Breast epithelium (tissue), 4 donors: ENCODE measurements at places on chromosomes 2 and 18.

GRCh38 chr2:71603851-71604725 is 150.7 kb downstream of the DYSF start:
- no peak for DNase-seq

GRCh38 chr2:133346654-133347053 is 221.6 kb downstream of the NCKAP5 start:
- no peak for DNase-seq

DNA sequence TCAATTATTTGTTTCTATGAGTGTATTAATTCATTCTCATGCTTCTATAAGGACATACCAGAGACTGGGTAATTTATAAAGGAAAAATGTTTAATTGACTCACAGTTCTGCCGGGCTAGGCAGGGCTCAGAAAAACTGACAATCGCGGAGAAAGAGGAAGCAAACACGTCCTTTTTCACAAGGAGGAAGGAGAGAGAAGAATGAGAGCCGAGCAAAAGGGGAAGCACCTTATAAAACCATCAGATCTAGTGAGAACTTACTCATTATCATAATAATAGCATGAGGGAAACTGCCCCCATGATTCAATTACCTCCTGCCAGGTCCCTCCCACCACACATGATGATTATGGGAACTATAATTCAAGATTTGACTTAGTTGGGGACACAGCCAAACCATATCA is 294.0 kb downstream of the DSC3 start:
- no peak for DNase-seq

DNA sequence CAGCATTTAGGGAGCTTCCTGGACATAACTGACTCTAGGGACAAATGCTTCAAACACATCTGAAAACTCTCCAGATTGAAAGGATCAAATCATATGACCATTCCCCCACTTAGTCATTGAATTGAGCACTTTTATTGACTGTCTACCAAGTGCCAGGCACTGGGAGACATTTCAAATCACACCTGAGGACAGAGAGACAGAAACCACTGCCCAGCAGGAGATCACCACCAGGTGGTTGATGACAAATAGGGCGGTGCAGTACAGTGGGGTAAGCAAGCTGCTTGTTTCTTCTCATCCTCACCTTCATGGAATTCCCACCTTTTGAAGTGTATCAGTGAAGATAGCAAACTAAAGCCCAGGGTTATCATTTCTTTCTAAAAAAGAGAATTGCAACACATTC is 19.0 kb upstream of the CXCR4 start:
- DNase-seq = no peak

GRCh38 chr2:58109481-58109880 is 62.9 kb downstream of the VRK2 start:
- no peak for DNase-seq

DNA sequence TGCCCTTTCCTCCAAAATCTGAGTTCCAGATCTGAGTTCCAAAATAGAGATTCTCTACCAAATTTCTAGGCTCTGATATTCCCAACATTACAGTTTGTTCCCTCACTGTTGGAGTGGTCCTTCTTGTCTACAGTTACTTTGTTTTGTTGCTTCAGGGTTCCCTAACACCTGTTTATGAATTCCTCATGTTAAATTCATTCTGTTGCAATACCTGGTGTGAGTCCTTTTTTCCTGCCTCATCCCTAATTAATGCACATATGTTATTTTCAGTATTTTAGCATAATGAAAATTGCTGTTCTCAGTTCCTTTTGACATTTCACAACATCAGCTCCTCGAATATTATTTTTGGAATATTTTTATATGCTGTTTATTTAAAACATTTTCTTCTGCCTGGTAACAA is 16.2 kb downstream of the SERPINB13 start:
- DNase-seq = no peak

DNA sequence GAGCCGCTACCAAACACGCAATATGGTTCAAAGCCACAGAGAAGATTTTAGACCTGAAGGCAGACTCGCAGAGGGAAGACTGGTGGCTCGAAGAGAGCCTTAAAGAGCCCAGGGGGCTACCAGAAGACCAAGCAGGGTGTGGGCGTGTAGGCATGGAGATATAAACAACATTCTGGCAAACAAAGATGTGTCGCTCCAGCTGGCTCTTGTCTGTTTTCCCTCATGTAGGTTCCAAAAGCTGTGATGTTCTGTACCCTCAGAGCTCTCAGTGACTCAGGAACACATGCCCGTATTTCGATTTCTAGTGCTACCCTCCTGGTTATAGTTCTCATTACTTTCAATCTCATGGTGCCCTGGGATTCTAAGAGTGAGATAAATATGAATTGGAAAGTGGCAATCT is 44.5 kb downstream of the DOCK10 start:
- DNase-seq = no peak

DNA sequence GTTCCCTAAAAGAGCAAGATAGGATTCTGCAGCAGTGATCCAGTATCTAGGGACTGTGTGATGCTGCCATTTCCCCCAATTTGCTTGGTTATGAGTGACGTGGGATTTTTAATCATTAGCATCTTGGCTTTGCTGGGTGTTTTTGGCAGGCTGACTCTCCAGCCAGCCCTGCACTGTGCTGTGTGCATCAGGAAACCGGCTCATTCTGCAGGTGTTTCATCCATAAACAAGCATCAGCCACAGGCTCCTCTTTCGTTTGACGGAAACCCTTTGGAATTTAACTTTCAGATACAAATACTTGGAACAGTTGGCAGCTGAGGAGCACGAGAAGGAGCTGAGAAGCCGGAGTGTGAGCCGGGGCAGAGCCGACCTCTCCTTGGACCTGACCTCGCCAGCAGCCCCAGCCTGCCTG is 135.9 kb downstream of the TPGS2 start:
- no peak for DNase-seq

GRCh38 chr2:73212448-73213176 is 1.4 kb upstream of the SMYD5 start:
- peak; percentile 26 for DNase-seq

DNA sequence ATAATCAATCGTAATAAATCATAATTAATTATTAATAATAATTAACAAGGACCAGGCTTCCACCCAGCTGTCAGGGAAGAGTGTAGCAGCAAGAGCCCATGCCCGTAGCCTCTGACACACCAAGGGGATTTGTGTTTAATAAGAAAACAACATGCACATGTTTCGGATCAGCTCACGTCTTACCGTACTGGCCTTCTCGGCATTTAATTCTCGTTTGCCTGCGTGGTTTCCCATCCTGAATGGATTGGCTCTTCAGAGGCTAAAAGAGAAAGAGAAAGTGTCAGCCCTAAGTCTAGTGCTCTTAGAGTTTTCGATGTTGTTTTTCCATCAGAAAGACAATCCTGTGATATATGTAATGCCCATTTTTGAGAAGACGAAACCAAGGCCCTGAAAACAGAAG is 27.6 kb downstream of the MBP start:
- DNase-seq = no peak

GRCh38 chr2:138294451-138294850 is 207.1 kb upstream of the SPOPL start:
- DNase-seq = no peak

GRCh38 chr2:139652385-139652784 is 872.2 kb upstream of the NXPH2 start:
- DNase-seq = no peak

GRCh38 chr2:241637018-241637794 is at the start of the genes ATG4B and THAP4:
Gene ATG4B (plus strand): TSS chr2:241637693. CDS start chr2:241637715, 22 bp downstream.
Gene THAP4 (minus strand): TSS chr2:241637158. CDS start chr2:241637017, 141 bp downstream.
- DNase-seq = peak; percentile 72

DNA sequence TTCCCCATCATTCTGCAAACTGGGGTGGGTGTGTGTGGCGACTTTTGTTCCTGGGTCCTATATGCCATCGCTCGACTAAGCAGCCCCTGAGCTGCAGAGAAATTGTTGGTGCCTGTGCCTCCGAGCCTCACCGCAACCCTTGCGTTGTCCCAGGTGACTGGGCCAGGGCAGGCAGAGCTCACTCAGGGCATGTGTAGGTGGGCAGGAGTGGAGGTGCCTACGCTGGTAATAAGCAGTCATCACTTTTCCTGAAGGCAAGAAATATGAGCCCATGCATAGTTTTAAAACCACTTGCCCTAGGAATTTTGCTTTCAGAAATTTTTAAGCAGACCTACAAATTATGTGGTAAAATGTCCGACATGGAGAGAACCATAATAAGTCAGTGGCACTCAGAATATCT is 197.8 kb downstream of the SMAD7 start:
- peak; percentile 41 for DNase-seq
